A172 (cell line): ENCODE measurements at places on chromosomes 7 and 10. TPM values are rescaled to one million over a fixed set of nuclear protein-coding genes. Genes with fewer than 3 reads are reported as not detected.

The COL1A2 gene
- total RNA-seq, result 104 and 144 TPM in 2 replicates

- no peak for DNase-seq
Observed at GRCh38 chr7:138308136-138308535, 151.9 kb upstream of the TRIM24 start.

The NODAL gene
- total RNA-seq, result not detected in 2 replicates

The SLC16A9 gene
- total RNA-seq, result 28.7 and 34.1 TPM in 2 replicates

GRCh38 chr10:16853201-16853600, 36.0 kb upstream of the RSU1 start:
- DNase-seq, result peak; percentile 28

The SEC61A2 gene
- total RNA-seq, result 6.1 and 17.4 TPM in 2 replicates

GRCh38 chr7:29878081-29878688, 71.9 kb downstream of the WIPF3 start:
- peak; percentile 43 for DNase-seq

GRCh38 chr10:25912866-25913265, 21.2 kb upstream of the MYO3A start:
- no peak for DNase-seq

The NUTM2B gene
- total RNA-seq, result 1.2 TPM in 2 replicates

The AFAP1L2 gene
- 0.50 and 1.4 TPM in 2 replicates for total RNA-seq

The PSD gene
- 0.07 TPM in 1 of 2 replicates, not detected in the other for total RNA-seq

DNA sequence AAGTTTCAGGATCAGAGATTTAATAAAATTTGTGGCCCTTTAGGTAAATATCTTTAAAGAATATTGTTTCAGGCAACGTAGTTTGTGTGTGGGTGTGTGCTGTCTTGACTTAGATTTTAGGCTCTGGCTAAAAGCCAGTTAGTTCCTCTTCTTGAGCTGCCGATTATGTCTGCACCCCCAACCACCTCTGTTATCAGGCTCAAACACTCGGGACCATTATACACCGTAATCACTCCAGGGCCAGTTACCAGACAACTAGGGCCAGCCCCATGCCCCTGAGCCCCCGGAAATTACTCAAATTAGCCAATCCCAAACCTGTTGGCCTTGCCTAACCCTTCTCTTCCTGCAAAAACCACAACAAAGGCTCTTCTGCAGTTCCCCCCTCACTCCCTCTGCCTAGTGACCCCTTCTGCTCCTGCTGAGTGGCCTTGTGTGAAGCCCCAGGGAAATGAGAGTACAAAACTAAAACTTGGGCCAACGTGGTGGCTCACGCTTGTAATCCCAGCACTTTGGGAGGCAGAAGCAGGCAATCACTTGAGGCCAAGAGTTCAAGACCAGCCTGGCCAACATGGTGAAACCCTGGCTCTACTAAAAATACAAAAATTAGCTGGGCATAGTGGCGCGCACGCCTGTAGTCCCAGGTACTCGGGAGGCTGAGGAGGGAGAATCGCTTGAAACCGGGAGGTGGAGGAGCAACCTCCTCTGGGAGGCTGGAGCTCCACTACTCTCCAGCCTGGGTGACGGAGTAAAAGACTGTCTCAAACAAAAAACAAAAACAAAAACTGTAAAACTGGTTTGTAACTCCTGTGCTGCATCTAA, 9.2 kb upstream of the HNRNPF start:
- no peak for DNase-seq

The GGCT gene
- 121 and 147 TPM in 2 replicates for total RNA-seq

The ADAM8 gene
- 0.31 and 0.93 TPM in 2 replicates for total RNA-seq

The DENND2A gene
- 3.3 and 5.8 TPM in 2 replicates for total RNA-seq

The SPDYE3 gene
- not detected in 2 replicates for total RNA-seq

GRCh38 chr7:111190804-111191203, 99.9 kb downstream of the LRRN3 start:
- DNase-seq, result no peak

GRCh38 chr7:7157177-7157886, 25.0 kb upstream of the C1GALT1 start:
- peak; percentile 86 for DNase-seq

The CH25H gene
- total RNA-seq, result 0.09 TPM in 1 of 2 replicates, not detected in the other

DNA sequence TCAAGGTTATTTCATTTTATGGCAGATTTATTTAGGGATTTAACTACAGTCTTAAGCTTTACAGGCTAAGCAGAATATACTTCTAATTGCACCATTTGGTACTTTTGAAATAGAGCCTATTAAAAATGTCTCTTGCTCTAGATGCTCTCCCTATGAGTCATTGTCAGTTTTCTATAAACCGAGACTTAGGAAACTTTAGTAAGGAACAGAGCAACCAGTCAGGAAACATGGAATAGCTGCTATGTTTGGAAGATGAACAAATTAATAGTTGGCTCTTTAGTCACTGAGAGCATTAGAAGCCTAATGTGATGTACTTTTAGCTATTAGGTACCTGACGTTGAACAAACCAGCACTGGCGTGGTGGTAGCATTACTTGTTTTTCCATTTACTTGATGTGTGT, 35.3 kb downstream of the INPP5F start:
- DNase-seq, result peak; percentile 60

DNA sequence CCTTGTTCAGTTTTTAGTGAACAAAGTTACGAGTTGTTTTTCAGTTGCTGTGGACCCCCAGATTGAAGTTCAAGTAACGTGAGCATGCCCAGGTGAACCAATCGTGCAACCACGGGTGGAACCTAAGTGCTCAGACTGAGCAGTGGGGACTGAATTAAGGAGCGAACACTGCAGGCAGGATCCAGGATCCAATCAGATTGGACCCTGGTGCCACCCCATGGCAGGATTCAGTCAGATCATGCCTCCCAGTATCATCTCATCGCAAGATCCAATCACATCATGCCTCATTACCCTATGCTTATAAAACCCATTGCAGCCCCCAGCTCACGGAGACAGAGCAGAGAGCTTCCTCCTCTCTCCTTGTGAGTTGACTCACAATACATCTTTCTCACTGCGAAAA, 80.9 kb downstream of the PFKFB3 start:
- DNase-seq, result no peak
